ENCODE measurements at places on chromosomes 5 and 9.
A peak's percentile ranks its signal among the peaks of the same experiment; 100 is the strongest.

GRCh38 chr9:5112109-5112592 lies 73.3 kb downstream of the INSL6 start:
- no peak for DNase-seq

DNA sequence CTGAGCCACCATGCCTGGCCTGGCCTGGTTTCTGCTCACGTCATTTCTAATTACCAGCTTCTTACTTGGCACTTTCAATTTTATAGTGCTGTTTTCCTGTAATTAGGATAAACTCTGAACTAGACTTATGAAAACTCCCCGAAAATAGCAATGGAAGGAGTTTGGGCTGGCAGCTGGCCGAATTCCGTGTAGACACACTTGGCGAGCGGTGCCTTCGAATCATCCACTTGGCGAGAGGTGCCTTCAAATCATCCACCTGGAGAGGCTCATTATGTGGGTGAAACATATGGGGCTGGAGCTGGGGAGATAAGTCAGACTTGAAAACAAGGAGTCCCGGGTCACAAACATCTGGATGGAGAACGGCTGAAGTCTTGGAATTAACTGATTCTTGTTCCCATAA lies 203.7 kb downstream of the ROR2 start:
- no peak for DNase-seq

DNA sequence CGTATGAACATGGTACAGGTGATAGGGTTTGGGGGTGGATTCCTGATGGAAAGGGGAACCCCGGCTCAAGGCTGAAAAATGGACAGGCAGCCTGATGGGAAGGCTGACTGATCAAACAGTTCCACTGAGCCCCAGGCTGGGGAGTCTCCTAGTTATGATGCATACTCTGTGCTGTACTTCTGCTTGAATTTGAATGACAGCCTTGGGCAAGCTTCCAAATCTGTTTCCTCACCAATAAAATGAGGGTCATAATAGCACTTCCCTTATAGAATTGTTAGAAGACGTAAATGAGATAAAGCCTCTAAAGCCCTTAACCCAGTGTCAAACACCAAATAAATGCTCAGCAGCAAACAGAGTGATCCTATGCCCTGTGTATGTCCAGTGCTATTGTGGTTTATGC lies 478.5 kb upstream of the DMAC1 start:
- no peak for DNase-seq

DNA sequence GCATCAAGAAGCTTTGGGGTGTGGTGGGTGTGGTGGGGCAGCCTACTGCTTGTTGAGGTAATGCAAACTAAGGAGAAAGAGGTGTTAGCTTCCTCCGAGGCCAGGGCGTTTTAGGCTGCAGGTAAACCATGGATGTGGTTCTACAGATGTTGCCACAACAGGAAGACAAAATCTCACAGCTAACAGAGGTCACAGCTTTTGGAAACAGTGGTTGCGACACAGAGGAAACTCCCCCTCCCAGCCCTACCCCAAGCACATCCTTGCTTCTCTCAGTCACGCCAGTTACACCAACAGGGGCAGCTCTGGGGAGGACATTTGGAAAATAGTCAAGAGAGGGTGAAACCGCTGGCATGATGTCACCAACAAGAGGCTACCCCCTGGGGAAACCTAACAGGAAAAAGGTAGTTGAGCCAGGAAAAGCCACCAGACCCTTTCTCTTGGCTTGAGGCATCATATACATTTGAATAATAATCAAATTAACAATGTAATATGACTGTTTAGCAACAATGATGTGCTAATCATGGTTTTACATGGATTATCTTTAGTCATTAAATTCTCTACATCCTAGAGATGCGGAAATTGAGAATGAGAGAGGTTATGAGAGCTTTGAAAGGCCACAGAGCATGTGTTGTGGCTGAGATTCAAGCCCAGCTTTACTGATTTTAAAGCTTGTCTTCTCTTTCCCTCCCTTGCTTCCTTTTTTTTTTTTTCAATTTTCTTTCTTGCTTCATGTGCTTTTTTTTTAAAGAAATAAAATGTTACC lies 82.2 kb upstream of the IL12B start:
- no peak for DNase-seq

- DNase-seq = no peak
Observed at GRCh38 chr5:52743529-52743928, 44.2 kb upstream of the ITGA1 start.

GRCh38 chr5:28766565-28767158 lies 1728.3 kb upstream of the CDH9 start:
- peak; percentile 25 for DNase-seq

- no peak for DNase-seq
Observed at GRCh38 chr9:89413963-89414638, 83.8 kb downstream of the SEMA4D start.

DNA sequence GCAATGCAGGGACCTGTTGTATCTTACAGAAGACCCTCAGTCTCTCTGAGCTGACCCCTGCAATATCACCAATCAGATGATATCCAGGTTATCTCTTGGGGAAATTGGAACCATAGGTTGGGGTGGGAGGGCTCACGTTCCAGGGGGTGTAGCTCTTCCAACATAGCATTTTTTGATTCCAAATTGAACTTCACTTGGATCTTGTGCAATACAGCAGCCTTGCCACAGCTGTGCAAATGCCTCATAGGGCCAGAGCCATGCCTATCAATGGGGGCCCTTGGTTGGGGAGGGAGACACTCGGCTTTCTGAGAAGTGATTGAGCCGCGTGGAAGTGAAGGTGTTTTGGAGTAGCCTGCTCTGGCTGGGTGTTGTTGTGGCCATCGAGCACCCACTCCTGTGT lies 117.2 kb upstream of the PITX1 start:
- no peak for DNase-seq

- no peak for DNase-seq
Observed at GRCh38 chr9:78954286-78954685, 617.5 kb upstream of the TLE4 start.

DNA sequence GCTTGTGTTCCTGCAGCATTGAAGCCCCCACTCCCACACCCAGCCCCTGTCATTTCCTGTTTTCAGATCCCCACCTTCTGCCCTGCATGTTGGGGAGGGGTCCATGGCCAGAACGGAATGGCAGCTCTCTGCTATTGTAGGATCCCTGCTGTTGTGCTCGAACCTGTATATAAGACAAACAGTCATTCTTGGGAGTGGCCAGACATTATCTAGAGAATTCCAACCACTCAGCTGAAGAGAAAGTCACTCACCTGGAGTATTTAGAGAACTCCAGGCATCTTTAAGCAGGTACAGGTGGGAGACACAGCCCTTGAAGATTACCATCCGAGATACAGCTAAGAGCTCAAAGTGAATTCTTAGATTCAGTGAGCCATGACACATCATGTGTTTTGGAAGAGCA lies 96.1 kb downstream of the C9orf152 start:
- no peak for DNase-seq

DNA sequence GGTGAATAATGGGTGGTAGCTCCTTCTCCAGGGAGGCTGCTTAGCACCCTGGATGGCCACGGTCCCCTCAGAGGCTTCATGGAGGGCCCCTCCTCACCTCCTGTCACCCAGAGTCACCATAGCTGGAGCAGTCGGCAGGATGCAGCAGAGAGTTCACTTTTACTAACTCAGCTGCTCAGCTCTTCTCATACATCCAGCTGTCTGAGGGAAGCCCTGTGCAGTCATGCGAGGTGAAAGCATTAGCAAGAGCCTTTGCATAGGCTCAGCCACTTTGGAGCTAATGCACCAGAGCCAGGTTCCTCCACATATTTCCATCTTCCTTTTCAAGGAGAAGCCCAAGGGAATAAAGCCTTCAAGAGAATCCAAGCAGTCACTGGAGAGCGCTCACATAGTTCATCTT lies 499.2 kb downstream of the BNC2 start:
- no peak for DNase-seq

DNA sequence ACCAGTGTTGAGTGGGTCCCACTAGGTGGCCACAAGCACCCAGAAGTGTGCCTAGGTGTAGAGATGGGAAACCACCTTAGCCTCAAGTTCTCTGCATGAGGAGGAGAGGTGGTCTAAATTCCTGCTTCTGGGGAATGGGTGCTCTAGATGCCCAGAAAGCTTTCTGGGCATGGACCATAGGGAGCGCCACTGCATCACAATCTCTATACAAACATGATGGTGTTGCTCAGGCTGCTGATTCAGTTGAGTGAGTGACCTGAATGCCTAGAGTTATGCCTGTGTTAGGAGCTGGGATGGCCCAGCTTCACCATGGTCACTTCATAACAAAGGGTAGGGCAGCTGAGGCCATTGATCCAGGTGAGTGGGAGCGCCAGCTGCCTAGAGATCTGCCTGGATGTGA lies 667.9 kb upstream of the ARRDC3 start:
- DNase-seq = no peak

DNA sequence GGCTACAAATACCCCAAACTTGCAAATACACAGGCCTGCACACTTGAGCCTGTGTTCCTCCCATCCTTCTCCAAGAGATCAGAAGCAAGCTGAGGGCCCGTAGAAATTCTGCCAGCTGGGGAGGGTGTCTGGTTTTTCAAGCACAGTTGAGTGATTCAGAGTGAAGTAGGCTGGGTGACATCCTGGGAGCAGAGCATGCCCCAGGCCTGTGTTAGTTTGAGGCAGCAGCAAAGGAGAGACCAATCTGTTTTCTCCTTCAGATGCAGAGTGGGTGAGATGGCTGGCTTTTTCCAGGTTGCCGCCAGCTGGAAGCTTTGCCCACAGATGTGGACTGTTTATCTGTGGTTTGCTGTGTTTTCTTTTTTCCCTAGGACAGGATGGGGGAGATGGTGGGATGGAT lies 63.1 kb downstream of the RCL1 start:
- no peak for DNase-seq

DNA sequence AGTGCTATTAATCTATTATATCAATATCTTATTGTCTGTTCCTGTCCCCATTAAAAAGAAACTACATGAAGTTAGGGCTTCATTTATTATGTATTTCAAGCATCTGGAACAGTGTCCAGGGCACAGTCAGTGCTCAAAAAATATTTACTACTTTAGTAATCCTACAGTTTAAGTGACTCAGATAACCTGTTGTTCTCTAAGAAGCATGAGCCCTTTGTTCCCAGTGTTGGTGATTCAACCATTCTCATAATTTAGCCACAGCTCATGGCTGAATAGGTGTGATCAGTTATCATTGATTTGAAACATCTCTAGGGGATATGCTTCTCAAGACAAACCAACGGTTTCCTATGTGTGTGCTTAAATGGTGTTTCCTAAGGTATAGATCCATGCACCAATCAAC lies 292.7 kb downstream of the TMEM167A start:
- DNase-seq = peak; percentile 27

- DNase-seq = no peak
Observed at GRCh38 chr5:10319202-10319851, 11.6 kb upstream of the CMBL start.

DNA sequence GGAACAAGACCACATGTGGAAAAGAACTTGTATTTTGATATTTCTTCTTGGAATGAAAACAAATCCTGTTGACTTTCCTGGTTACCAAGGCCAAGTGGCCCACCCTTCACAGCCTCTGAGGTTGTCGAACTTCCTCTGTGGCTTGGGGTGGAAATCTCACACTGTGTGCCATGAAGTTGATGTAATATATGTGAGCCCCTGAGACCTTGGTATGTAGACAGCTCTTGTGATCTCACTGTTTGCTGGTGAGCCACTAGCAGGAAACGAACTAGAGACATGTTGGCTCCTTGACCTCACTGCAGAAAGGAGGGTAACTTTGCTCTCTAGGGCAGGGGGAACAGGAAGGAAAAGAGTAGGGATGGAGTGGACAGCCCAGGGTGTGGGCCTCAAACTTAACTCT lies 159.4 kb downstream of the ARHGAP26 start:
- DNase-seq = no peak

DNA sequence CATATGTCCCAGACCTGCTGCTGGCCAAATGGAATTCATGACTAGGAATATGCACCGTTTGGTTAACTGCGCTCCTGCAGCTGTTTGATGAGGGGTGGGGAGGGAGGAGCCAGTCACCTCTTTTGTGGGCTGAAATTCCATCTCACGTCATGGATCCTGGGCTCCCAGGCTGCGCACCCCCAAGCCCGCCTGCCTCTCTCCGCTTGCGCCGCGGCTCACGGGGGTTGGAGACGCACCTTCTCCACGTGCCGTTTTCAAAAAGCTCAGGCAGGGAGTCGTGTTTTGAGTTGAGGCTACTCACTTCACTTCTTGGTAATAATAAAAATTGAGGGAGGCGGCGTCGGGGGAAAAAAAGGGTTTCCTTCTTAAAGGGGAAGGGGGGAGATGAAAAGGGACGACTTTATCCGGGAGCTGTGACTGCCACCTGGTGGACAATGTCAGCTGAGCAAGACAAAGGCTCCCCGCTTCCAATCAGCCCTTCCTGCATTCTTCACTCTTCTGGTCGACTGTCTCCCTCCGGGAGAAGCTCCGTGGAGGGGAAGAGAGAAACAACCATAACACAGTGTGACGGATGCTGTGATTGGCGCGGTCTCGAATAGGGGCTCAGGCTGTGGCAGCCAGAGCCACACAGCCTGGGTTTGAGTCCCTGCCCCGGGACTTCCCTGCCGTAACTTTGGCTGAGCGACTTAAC lies 15.9 kb upstream of the C5orf47 start:
- DNase-seq = peak; percentile 90

GRCh38 chr5:139817362-139817761 lies 21.8 kb downstream of the PSD2 start:
- DNase-seq = no peak

GRCh38 chr9:135587658-135588057 lies 26.1 kb downstream of the PAEP start:
- peak; percentile 41 for DNase-seq

GRCh38 chr9:105928416-105928815 lies 234.1 kb downstream of the TMEM38B start:
- no peak for DNase-seq

GRCh38 chr5:89983216-89983615 lies 426.3 kb downstream of the CETN3 start:
- DNase-seq = no peak

GRCh38 chr9:124347206-124347967 lies 67.9 kb downstream of the PSMB7 start:
- no peak for DNase-seq

GRCh38 chr5:38758774-38759600 lies 86.8 kb upstream of the OSMR start:
- DNase-seq = no peak

GRCh38 chr9:134325096-134325812 lies 1.0 kb upstream of the RXRA start:
- peak; percentile 79 for DNase-seq

- no peak for DNase-seq
Observed at GRCh38 chr5:32754284-32754683, 43.2 kb downstream of the NPR3 start.

- DNase-seq = no peak
Observed at GRCh38 chr5:95866435-95867040, 44.0 kb upstream of the GLRX start.
